ENCODE measurements at places on chromosomes 12 and 14.

- DNase-seq = no peak
Measured at GRCh38 chr14:86521031-86521730, 991.2 kb downstream of the FLRT2 start.

DNA sequence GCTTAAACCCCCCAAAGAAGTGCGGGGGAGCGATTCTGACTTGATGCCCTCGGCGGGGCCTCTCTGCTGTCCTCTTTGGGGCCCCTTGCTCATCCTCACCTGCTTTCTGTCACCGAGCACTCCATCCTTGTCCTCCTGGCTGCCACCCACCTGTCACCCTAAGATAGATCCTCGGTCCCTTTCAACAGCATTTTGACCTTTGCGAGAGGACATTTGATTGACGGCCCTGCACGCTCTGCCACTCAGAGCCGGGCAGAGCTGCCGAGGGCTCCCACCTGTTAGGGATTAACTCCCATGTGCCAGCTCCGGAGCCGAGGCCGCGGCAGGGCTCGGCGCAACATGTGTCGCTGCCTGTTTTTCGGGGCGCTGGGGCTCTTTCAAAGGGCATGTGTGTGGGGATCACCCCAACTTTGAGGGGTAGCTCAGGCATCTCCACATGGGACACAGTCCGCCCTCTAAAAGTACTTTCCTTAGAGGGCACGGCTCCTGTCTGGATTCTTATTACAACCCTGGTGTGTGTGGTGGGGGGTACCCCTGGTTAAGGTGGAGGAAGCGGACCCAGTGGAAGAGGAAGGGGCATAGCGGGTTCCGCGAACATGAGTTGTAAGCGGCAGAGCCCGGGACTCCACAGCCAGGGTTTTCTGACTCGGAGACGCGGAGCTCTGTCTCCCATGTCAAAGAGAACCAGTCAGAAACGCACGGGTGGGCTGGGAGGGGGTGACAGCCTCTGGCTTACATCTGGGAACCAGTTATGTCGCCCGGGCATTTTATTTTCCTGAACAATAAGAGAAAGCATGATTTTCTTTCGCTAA is 811 bp upstream of the MEG3 start:
- DNase-seq = no peak

DNA sequence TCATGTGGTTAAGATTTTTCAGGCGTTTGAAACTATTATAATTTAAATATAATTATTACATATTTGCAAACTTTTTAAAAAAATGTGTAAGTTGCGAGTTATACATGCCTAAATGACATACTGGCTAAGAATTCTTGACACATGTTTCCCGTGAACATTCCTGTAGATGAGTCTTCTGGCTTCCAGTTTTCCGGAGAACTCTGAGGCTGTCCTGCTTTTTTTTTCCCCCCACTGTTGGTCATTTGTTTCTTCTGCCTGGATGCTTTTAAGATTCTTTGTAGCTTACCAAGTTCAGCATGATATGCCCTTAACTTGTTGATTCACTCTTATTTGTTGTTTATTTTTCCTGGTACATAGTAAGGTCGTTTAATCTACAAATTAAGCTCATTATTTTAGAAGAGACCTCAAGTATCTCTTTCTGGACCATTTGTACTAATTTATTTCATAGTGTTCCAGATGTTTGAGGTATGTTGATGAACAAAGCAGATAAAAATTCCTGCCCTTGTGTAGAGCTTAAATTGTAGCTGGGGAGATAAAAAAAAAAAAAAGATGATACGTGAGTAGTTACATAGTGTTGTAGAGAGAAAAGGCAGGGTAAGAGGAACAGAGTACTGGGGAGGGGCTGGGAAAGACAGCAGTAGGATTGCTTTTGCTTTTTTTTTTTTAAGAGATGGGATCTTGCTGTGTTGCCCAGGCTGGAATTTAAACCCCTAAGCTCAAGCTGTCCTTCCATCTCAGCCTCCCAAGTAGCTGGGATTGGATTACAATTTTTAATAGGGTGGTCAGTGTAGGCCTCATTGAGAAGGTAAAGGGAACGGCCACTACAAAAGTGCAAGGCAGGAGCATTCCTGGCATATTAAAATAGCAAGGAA is 32.8 kb downstream of the ARHGAP5 start:
- no peak for DNase-seq

GRCh38 chr14:103022002-103022684 is 35.2 kb downstream of the CDC42BPB start:
- no peak for DNase-seq

DNA sequence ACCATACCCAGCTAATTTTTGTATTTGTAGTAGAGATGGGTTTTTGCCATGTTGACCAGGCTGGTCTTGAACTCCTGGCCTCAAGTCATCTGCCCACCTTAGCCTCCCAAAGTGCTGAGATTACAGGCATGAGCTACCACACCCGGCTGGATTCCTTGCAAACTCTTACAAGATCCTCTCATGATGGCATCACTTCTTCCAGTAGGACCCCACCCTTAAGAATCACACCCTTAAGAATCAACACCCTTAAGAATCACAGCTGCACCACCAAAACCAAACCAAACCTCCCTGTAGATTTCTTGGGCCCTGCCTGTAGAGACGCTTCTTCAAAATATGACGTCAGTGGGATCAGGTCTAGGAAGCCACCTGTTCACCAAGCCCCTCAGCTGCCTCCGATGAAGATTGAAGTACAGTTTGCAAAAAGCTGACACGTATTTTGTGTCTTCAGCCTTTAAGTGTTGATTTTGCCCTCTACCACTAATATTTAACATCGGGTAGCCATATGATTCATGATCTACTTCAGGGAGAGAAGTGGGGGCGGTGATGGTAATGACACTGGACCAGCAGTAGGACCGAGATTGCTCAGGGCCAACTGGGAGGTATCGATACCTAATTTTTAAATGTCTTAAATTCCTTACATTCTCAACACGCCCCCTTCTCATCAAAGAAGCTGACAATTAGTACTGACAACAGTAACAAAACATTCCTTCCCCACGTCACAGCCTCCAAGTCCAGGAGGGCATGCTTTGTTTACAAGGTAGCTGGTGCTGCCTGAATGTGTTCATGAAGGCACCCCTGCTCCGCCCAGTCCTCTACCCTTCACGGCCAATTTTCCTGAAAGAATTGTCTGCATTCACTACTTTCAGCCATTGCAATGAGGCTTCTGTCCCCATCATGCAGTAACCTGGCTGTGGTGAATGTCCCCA is 57.2 kb downstream of the ESRRB start:
- no peak for DNase-seq

DNA sequence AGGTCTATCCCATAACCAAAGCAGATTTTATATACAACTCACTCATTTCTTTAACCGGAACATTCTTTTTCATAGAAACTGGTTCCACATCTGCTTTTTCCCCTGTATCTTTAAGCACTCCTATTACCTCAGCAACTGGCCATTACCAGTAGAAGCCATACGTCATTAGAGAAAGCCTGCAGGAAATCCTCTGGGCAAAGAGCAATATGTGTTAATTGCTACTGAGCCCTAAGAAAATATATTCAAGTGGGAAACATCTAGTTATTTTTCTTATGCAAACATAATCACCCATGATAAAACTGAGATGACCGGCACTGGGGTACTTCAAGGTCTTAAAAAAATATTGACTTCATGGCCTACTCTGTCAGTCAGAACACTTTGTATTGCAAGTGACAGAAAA is 28.2 kb upstream of the CPSF6 start:
- DNase-seq = no peak

GRCh38 chr14:35341751-35342488 is 49.7 kb downstream of the PSMA6 start:
- DNase-seq = no peak

- DNase-seq = no peak
Measured at GRCh38 chr12:89325495-89325894, 26.8 kb downstream of the DUSP6 start.

GRCh38 chr14:58332561-58332960 is 34.2 kb downstream of the ARID4A start:
- no peak for DNase-seq

DNA sequence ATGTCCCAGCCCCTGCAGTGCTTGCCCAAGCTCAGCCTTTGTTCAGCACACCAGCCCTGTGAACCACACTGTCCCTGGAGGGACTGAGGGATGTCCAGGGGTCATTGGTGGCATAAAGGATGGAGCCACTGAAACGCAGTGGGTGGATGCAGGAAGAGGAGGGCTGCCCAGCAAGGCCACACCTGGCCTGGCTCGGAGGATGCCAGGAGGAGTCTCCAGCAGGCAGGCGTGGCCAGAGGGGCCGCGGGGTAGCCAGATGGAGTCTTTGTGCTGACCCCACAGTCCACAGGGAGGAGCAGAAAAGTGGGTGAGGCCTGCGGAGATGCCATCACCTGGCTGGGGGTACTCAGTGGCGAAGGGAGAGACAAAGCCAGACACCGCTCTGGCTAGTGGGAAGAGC is 108.5 kb upstream of the C14orf180 start:
- DNase-seq = no peak

GRCh38 chr12:3294481-3294911 is 196.5 kb upstream of the PRMT8 start:
- DNase-seq = no peak

DNA sequence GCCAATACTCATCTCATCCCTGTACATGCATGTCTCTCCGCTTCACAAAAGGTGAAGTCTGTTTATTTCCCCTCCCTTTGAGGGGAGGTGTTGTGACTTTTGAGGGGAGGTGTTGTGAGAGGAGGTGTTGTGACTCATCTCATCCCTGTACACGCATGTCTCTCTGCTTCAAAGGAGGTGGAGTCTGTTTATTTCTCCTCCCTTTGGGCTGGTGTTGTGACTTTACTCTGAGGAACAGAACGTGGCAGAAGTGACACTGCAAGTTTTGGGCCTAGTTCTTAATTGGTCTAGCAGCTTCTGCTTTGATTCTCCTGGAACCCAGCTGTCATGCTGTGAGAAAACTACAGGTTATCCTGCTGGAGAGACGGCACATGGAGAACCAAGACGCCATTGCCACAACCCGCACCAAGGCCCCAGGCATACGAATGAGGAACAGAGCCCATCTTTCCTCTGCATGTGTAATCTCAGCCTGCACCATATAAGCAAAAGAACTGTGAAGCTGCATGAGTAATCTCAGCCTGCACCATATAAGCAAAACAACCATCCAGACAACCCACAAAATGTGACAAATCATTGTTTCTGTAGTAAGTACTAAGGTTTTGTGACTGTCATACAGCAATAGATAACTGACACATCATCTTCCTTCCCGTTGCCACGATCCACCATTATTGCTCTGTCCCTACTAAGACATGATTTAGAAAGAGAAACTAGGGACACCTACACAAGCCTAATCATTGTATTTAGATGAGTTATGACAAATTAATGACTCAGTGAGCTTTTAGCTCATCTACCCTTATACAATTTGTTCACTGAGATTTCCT is 30.0 kb downstream of the GALNT4 start:
- no peak for DNase-seq

DNA sequence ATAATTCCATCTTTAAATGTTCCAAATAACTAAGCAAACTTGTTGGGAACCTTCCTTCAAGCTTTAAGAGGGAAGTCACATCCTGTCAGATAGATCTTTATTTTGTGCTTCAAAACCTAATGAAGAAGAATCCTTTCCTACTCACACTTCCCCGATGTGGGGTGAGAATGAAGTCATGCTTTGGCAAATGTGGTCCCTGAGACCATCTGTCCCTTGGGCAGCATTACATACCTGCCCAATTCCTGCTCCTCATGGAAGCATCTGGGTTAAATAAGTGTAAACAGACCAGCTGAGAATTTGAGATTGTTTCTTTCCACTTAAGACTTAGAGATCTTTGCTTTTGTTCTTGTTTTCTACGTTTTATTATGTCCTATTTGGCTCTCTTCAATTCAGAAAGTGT is 606.0 kb upstream of the TMEM132C start:
- no peak for DNase-seq

GRCh38 chr12:117035287-117035686 is 63.9 kb downstream of the TESC start:
- no peak for DNase-seq

DNA sequence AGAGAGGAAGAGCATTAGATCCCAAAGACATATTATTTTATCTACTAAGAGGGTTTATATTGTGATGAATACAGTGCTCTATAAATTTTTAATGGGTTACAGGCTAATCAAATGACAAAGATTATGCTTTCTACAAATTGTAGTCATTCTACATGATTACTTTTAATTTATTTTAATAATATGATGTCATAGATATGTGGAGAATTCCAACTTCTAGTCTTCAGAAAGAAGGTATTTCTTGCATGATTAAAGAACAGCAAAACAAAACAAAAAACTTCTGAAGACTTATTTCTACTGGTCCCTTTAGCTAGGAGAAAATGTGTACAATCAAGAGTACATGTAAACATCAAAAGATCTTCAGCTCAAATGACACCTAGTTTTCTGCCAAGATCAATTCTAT is 71.5 kb upstream of the FOXG1 start:
- no peak for DNase-seq

DNA sequence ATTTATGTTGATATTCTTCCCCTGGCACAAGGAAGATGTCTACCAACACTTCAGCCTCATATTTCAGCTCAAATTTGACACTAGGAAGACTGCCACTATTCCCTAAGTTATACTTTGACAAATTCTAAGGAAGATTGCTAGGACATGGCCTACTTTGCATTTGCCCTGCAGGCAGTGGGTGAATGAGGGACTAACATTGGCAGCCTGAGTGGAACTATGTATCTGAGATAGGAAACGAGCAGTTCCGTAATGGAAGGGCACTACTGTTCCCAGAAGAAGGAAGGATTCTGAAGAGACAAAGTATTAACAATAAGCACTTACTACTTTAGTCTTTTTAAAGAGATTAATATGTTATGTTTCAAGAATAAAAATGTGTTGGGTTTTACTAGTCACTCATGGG is 115.1 kb downstream of the SLC16A7 start:
- no peak for DNase-seq

GRCh38 chr12:124626971-124627411 is 59.6 kb upstream of the NCOR2 start:
- no peak for DNase-seq

DNA sequence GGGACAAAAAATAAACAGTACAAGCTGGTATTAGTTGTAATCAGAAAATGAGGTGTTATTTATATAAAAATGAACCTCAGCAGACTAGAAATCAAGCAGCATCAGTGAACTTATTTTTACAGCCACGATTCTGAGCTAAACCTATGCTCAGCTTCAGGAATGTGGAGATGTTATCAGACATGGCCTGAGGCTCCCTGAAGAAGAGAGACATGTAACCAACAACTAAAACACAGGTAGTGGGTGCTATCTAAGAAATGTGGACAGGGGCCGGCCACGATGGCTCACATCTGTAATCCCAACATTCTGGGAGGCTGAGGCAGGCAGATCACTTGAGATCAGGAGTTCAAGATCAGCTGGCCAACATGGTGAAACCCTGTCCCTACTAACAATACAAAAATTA is 534.3 kb downstream of the VRK1 start:
- no peak for DNase-seq

DNA sequence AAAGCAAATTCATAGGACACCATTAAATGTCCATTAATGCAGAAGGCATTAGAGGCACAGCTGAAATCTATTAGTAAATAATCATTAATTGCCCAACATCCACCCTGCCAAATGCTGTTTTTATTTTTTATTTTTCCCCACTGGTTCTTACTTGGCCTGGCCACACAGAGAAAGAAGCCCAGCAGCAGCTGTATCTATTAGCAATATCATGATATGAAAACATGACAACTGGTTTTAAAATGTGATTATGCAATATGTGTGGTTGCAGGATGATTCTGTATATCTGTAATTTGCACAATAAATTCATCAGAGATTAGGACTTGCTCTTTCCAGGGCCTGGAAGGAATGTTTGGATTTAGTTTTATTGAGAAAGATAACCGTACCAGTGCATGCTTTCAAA is 44.9 kb downstream of the SIX6 start:
- no peak for DNase-seq
